Endothelial cell (in vitro differentiated cells): ENCODE measurements at places on chromosomes 2 and 18.
A peak's percentile ranks its signal among the peaks of the same experiment; 100 is the strongest.

DNA sequence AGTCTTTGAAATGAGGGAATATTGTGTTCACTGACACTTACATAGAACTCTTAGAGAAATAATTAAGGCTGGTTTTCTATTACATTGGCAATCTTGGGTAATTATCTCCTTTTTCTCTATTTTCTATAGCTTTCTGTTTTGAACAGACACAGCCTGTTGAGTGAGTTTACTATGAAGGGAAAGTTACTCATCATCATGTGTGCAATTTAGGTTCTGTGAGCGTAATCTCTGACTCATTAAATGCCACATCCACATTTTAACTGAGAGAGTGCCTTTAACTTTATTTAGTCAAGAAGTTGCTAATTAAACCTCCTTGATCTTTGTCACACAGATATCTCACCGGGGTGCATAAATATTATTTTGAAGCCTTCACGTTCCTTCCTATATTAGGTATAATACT, 174.0 kb upstream of the SLC8A1 start:
- H3K27ac ChIP-seq: no peak overlapping the region
- no peak for DNase-seq
- no peaks in the 10 kb centered on the region for H3K36me3 ChIP-seq
- H3K4me1 ChIP-seq: no peaks in the 10 kb centered on the region
- H3K4me3 ChIP-seq: no peak overlapping the region
- H3K27me3 ChIP-seq: no peaks in the 10 kb centered on the region

DNA sequence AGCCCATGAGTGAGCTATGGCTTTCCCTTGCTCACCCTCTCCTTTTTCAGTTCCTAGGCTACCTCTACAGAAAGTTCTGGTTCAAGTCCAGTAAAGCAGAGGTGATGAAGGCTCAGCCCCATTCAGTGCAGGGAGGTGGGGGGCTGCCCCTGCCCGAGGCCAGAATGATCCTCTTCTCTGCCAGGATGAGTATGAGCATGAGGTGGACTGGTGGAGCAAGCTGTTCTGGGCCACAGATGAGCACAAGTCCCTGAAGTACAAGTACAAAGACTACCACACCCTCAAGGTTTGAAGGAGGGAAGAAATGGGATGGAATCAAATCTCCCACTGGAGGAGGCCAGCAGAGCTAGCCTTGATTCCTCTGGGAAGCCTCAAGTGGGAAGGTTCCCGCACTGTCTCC, 42.4 kb downstream of the LMAN2L start:
- H3K27me3 ChIP-seq: peaks cover 3% of the 10 kb centered on the region
- H3K4me1 ChIP-seq: peaks cover 6% of the 10 kb centered on the region
- H3K27ac ChIP-seq: no peak overlapping the region
- H3K36me3 ChIP-seq: peaks cover 4% of the 10 kb centered on the region

DNA sequence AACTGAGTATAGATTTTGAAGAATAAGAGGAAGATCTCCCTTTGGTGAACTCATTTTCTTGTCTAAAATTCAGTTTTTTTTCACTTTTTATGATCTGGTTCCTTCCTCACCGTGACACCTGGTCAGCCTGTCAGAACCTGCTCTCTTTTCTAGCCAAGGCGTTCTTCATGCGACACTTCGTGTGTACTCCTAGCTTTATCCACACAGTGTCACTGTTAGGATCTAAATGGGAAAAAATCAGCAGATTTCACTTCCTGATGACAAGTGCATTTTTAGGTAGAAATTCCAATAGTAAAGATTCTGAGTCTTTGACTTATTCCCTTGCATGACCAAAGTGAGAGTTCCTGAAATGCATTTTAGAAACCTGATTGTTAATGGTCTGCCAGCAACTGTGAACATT, 89.8 kb downstream of the KLHL14 start:
- H3K4me1 ChIP-seq: no peaks in the 10 kb centered on the region
- DNase-seq: no peak
- H3K27me3 ChIP-seq: no peaks in the 10 kb centered on the region
- H3K27ac ChIP-seq: no peak overlapping the region
- no peak overlapping the region for H3K4me3 ChIP-seq

DNA sequence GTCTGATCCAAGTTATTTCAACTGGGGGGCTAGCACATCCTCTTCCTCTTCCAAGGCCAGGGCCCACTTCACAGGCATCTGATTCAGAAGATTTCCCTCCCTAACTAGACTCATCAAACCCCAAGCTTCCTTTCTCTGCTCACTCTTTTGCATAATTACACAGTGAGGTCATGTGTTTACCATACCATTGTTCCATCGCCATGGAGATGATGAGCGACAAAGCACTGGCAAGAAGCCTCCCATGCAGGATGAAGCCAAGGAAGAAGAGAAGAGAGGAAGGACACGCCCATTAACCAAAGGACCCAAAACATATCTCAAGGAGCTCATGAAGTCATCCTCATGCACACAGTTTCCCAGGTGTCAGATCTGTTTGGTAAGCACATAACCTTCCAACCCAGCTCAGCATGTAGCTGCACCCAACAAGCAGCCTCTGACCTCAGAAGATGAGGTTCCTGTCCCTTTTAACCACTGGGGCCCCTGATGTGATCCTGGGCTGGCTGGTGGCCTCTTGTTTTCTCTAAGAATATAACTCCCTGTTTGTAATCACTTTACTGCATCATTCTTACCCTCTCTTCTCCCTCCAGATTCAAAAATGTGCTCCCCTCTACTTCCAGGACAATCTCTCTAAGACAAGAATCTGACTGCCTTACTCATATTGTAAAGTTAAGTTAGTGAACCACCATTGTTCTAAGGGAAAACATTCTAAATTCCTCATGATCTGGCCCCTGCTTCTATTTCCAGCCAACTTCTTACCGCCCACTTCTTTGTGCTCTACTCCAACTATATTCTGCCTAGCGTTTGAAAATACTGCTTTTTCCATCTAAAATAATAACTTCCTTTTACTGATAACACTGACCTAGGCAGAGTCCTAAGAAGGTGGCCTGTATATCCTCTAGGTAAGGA, 190.1 kb downstream of the TTC32 start:
- H3K27me3 ChIP-seq: peaks cover 4% of the 10 kb centered on the region
- peaks cover 7% of the 10 kb centered on the region for H3K36me3 ChIP-seq
- peak overlapping the region; percentile 13 for H3K4me3 ChIP-seq
- peaks cover 26% of the 10 kb centered on the region for H3K4me1 ChIP-seq
- peak; percentile 65 for DNase-seq
- peak overlapping the region; percentile 99 for H3K27ac ChIP-seq

DNA sequence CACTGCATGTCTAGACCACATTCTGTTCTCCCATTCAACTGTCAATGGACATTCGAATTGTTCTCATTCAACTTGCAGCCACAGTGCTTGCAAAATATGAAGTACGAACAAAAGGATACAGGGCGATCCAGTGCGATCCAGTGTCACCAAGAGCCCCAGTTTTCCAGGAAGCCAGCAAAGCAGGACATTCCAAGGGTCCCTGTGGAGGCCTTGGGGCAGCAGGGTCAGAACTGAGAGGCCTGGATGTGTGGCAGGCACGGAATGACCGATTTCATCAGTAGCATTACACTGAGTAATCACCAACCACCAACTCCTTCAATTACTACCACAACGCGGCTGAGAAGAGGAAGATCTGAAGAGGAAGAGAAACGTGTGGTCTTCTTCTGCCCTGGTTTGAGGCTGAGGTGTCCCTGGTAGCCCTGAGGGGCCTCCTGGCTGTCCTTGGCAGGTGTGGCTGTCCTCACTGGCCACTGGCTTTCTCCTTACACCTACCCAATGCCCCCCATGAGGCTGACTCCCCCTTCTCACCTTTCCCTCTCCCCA, 172.7 kb upstream of the FHL2 start:
- DNase-seq: no peak
- peaks cover 3% of the 10 kb centered on the region for H3K4me1 ChIP-seq
- no peak overlapping the region for H3K27ac ChIP-seq
- H3K4me3 ChIP-seq: no peak overlapping the region
